ENCODE measurements at places on chromosomes 16 and 17. TPM values are rescaled to one million over a fixed set of nuclear protein-coding genes. Genes with fewer than 3 reads are reported as not detected.

DNA sequence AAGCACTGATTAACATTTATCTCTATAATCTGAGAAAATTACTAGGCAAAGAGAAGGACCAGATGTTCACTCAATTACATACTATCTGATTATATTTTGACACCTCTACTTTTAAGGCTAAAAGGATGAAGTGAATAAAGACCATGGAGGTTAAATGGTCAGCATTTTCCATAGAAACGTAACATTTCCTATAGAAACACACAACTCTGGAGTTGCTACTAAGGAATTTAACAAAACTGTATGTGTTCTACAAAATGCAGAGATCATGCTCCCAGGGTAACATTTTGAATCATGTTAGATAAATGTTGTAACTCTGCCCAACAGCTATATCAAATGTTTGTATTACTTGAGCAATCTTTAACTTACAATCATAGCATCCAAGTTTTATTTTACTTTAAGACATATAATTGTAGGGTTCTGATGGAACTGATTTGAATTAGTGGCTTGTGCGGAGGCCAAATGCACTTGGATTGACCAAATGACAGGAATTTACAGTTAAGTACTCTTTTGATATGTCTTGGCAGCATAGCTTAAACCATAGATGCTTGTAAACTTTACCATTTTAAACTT lies 97.7 kb downstream of the RPGRIP1L start:
- DNase-seq, result no peak

- DNase-seq, result no peak
These were observed 21.2 kb downstream of the PLXDC1 start for GRCh38 chr17:39130205-39130604.

DNA sequence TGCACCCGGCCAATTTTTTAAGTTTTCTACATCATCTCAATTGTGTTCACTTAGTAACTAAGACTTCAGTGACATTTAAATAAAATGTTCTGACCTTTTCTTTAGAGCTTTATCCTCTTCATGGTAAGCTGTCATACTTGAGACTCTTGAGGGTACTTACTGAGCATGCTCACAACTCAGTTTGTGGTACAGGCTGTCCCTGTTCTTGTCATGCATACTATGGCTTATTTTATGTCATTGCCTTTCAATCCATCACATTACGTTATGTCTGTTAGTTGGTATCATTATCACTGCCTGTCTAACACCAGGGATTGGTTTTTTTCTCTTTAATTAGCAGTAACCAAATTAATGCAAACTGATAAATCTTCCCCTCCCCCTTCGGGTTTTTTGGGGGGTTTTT lies 41.9 kb upstream of the RHBDL3 start:
- DNase-seq, result no peak

FAM171A2 gene
- total RNA-seq, result 13.0 TPM

KRT9 gene
- not detected for total RNA-seq

All from ovary (tissue), 10 donors.